ENCODE measurements at places on chromosomes 7 and 10.

- DNase-seq: peak; percentile 49
These were observed 99.9 kb downstream of the CUBN start for GRCh38 chr10:17029581-17030271.

DNA sequence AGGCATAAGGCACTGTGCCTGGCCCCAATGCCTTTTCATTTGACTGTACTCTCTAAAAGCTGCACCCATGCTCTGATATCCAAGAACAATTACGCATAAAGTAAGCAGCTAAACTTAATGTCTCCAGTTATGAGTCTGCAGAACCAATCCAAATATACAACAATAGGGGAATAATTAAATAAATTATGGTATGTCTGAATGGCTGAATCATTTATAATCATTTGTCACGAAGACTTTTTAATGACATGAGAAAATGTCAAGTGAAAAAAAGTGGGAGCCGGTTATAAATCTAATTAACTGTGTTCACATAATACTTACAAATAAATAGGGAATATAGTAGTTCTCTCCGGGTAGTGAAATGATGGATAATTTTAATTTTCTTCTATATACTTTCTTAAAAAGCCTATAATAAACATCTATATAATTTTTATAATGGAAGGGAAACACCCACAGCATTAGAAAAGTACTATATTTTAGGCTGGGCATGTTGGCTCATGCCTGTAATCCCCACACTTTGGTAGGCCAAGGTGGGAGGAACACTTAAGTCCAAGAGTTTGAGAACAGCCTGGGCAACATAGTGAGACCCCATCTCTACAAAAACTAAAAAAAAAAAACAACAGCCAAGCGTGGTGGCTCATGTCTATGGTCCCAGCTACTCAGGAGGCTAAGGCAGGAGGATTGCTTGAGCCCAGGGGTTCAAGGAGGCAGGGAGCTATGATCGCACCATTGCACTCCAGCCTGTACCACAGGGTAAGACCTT is 14.2 kb downstream of the SLC37A3 start:
- no peak for DNase-seq

- DNase-seq: no peak
These were observed 605.4 kb downstream of the INHBA start for GRCh38 chr7:41097501-41097900.

GRCh38 chr10:132684164-132684891 is 101.6 kb downstream of the NKX6-2 start:
- DNase-seq: no peak

DNA sequence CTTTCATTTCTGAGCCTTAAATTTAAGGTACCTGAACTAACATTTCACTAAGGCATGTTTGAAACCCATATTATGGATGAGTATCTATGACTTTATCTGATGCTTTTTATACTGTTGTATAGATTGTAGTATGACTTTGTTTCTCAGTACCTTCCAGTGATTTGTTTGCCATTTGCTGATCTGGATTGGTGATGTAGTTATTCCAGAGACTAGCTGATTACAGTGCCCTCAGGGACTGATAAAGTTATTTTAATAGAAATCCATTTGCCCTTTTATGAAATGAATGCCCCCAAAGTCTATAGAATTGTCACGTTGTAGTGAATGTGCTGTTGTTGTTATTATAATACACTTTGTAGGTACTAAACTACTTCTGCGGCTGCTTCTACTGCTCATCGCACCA is 385.4 kb upstream of the LRGUK start:
- no peak for DNase-seq

DNA sequence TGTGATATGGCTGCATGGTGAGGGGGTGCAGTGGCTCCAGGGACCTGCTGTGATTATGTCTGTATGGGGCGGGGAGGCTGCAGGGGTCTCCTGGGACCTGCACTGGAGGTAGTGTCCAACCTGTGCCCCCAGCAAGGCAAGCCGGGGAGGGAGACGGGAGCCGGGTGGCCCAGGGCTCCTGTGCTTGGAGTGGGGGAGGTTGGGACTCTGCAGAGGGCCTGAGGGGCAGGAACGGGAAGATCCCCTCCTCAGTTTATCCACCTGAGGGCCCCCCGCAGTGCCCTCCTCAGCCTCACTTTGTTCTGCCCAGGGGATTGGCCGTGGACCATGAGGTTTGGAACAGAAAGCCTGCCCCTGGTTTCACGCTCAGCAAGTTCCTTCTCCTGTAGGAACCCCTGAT is 22.8 kb upstream of the PWWP2B start:
- DNase-seq: no peak

- no peak for DNase-seq
These were observed 345.0 kb downstream of the SEMA3D start for GRCh38 chr7:84841809-84842208.

GRCh38 chr10:96257944-96258343 is 13.4 kb downstream of the BLNK start:
- no peak for DNase-seq

DNA sequence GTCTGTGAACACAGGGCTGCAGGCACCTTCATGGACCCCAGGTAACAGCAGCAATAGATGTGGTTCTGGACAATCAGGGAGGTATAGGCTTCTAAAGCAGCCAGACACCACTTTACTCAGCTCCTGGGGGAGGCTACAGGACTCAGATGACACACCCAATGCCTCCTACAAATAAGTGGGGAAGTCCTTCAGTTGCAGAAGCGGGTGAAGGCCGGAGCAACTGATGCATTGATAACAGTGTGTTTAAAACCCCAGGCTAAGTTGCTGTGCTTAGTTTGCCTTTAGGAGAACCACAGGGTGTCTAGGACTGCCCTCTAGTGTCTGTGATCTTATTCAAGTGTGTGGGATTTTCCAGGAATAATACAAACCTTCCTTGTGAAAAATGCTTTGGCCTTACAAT is 5.9 kb upstream of the ITGA8 start:
- no peak for DNase-seq

DNA sequence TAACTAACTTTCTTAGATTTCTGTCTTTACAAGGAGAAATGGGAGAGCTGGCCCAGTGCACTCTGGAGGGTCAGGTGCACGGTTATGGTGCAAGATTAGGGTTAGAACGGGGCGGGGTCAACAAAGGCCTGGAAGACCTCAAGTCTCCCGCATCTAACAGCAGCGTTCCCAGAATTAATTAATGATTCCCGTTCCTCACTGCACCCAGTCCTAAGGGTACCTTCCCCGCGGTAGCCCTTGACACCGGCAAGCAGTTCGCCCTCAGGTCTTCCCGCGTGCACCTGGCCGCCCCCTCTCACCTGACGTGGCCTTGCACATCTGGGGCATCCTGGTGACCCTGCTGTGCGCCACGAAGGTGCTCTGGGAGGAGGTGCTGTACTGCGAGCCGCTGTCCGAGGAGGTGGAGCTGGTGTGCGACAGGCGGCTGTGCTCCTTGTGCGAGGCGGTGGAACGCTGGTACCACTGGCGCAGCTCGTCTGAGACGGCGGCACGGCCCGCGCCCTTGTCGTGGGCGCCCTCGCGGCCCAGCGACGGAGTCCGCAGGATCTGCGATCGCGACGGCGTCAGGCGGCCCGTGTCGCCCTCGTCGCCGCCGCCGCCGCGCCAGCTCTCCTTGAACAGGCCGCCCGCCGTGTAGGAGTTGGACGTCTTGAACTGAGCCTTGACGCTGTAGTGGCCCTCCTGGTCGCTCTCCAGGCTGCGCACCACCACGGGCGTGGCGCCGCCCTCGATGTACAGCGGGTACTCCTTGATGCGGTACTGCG is 69.8 kb downstream of the PRPF18 start:
- no peak for DNase-seq

- no peak for DNase-seq
These were observed 26.6 kb downstream of the MKX start for GRCh38 chr10:27719052-27719451.

- no peak for DNase-seq
These were observed 81.9 kb upstream of the INSIG1 start for GRCh38 chr7:155215576-155216325.

DNA sequence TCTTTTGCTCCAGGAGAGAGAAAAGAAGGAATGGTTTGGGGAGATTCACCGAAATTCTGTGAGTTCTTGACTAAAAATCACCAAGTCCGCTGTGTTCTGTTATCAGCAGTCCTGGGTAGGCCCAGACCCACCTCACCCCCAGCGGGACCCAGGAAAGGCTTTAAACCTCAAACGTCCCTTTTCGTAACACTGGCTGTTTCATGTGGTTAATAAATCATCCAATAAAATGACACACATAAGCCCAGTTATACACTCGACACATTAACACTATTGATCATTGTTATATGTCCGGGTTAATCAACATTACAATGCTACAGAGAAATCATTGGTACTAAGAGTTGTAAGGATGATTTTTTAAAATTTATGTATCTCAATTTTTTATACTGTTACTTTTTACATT is 25.2 kb downstream of the DIP2C start:
- DNase-seq: no peak

DNA sequence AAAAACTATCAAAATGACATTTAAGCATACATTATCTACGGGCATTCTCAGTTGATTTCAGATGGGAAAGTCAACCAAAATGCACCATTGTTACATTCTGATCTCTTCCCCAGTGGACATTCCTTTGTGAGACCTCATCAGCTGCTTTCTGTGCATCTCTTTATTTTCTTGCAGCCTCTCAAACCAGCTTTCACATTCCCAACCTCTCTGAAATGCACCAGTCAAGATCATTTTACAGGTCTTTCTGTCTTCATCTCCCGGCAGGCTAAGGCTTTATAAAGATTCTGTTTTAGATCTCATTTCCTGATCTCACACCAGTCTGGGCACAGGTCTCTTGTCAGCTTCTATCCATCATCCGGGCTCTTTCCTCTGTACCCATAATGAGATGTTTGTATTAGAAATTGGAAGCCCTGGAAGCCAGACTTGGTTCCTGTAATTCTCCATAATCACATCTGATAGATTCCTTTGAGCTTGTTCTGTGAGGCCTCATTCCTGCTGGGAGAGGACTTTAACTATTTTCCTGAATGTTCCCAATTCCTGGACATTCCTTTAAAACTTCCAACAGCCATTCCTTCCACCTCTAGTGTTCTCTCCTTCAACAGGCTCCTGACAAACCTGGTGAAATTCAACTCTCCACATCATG is 44.3 kb upstream of the ARL4A start:
- DNase-seq: no peak

DNA sequence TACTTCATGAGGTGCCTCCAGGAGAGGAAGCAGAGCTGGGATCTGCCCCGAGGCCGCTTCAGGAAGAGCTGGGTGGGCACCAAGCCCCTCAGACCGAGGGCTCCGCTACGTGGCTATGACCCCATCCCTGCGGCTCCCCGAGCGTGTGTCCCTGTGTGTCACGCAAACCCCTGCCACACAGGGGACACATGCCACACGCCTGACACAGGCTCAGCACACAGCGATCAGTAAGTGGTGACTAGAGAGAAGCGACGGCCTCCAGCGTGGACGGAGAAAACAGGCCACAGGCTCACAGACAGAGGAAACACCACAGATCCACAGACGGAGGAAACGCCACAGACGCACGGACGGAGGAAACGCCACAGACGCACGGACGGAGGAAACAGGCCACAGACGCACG is 18.5 kb downstream of the DIP2C start:
- DNase-seq: no peak

DNA sequence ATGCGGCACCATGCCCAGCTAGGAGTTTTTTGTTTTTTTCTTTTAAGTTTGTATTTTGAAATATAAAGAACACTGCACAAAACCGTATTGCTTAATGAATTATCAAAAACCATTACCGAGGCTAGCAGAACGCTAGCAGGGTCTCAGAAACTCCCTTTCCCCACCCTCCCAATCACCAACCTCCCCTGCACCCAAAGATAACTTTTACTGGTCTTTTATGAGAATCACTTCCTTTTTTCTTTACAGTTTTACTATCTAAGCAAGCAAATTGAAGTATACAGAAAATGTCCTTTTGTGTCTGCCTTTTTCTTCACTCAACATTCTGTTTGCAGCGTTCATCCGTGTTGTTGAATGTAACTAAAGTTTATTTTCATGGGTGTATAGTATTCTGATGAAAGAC is 13.4 kb downstream of the HIP1 start:
- DNase-seq: no peak

GRCh38 chr10:12252882-12253546 is 57.0 kb downstream of the CDC123 start:
- DNase-seq: no peak

DNA sequence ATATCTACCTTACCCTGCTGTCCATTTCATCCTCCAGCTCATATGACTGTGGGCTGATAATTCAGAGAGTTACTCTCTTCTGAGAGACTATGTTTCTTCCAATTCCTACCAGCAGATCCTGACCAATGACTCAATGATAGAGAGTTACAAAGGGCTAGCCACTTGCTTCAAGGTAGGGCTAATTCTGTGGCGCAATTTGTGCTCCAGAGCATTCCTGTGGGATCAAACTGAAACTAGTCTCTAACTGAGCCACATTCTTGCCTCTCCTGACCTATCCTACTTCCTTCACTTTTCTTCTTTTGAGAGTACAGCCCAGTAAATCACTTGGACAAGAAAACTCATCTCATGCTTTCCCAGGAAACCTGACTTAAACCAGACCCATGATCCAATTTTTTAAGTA is 17.9 kb upstream of the ASZ1 start:
- DNase-seq: no peak

Data from activated naive CD4-positive, alpha-beta T cell (primary cell).